8988T (cell line): ENCODE measurements at places on chromosomes 2 and 18.

DNA sequence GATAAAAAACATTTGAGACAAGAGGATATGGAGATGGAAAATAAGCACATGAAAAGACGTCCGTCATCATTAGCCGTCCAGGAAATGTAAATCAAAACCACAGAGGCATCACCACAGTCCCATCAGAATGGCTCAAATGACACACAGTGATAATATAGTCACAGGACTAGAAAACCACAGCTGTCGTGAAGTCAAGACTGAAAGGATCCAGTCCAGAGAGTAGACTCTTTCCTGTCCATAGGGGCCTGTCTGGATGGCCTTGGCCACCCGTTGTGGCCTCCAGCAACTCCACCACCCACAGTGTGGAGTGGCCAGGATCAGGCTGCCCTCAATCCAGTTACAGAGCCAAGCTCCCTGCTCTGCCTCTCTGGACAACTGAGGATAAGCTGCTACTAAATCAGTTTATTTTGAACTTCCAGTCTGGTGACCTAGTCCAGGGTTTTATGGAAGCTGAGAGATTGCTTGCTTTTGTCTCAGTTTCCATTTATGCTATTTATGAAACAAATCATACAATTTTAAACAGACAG lies 60.4 kb downstream of the RHOB start:
- DNase-seq = no peak

GRCh38 chr2:45280794-45281193 lies 271.5 kb upstream of the SIX2 start:
- no peak for DNase-seq

- no peak for DNase-seq
Measured at GRCh38 chr18:26919201-26919600, 53.7 kb upstream of the AQP4 start.

GRCh38 chr2:118832791-118833715 lies 14.4 kb downstream of the EN1 start:
- no peak for DNase-seq

- peak; percentile 92 for DNase-seq
Measured at GRCh38 chr2:32063310-32064020, at the start of gene SPAST. SPAST (plus strand) TSS chr2:32063556; CDS start chr2:32063832, 276 bp downstream.

GRCh38 chr2:47073217-47073616 lies 81.9 kb downstream of the STPG4 start:
- DNase-seq = no peak

- DNase-seq = no peak
Measured at GRCh38 chr2:191155608-191156071, 4.8 kb upstream of the STAT4 start.

GRCh38 chr2:75527676-75528075 lies 33.1 kb downstream of the EVA1A start:
- DNase-seq = no peak

- DNase-seq = no peak
Measured at GRCh38 chr2:220880623-220881596, 691.2 kb downstream of the EPHA4 start.
